Central memory CD4-positive, alpha-beta T cell (primary cell): ENCODE measurements at places on chromosomes 12 and 14.
A peak's percentile ranks its signal among the peaks of the same experiment; 100 is the strongest.

- no peak for DNase-seq
Measured at GRCh38 chr14:53885136-53885640, 71.4 kb downstream of the BMP4 start.

DNA sequence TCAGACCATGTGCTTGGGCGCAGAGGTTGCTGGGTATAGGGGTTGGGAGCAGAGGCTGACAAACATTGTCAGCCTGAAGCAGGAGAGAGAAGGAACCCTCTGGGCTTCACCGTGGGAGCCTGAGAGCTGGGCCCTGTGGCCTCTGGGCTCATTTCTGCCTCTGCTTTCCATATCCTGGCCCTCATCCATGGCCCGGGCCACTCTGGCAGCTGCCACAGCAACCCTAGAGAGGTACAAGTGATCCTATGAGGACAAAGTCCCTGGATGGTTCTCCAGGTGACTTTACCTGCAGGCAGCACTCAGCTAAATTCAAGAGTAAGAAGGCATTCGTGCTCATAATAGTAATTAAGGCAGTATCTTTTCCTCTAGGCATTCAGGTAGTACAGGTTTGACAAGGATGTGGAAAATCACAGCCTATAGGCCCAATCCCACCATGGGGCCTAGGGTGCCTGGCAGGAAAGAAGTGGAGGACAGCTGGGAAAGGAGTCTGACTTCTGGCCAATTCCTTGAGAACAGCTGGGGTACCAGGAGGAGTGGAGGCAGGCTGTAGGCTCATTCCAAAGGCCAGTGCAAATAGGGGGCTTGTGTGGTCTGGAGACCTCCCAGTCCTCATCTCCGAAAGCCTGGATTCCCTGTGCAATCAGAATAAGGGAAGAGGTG lies 3.6 kb upstream of the TTC7B start:
- DNase-seq, result no peak

DNA sequence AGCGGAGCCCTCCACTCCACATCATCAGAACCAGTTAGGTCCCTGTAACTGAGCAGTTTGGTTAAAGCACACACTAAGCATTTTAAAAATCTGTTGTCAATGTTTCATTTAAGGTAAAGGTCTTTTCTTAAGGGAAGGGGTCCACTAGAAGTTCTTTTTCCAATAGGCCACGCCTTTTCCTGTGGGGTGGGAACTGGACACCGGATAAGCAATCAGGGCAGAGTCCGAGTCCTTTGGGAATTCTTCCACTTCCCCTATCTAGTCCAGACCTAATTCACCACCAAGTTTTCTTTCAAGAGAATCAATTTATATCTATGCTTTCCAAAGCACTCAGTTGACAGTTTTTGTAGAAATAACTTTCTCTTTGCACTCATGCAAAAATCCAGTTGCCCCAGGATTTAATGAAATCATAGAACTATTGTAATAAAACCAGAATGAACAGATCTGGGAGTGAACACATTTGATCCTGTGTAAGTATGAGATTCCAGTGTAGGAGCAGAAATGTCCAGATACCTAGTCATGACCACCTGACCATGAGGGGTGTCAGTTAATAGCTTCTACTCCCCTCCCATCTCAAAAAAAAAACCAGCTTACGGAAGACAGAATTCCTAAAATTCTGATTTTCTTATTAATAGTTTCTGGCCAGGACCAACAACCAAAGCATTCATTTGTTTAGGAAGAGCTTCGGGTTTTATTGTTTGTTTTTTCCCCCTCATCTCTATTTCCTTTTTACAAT lies 11.7 kb downstream of the VPS37B start:
- no peak for DNase-seq

DNA sequence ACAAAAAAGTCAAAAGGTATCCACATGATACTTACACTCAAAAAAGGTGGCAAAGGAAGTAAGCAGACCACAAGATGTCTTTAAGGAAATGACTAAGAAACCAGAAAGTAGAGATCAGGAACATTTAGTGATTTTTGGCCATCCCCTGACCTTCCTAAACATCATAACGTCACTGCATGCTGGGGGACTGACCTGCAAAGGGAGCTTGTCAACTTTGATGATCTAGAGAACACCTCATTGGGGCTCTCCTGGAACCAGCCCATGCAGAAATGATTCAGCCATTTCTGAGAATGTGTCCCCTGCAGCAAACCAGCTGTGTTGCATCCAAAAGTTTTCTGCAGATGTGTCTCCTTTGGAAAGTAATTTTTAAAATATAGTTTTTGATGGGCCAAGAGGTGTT lies 152.2 kb upstream of the RASSF8 start:
- no peak for DNase-seq

GRCh38 chr12:56129206-56129941 lies 1.3 kb downstream of the ESYT1 start:
- DNase-seq, result peak; percentile 73

- no peak for DNase-seq
Measured at GRCh38 chr12:76871082-76871481, 7.7 kb downstream of the CSRP2 start.

- DNase-seq, result no peak
Measured at GRCh38 chr12:38903596-38903995, 1.8 kb downstream of the CPNE8 start.

GRCh38 chr12:114555451-114555850 lies 128.5 kb downstream of the TBX3 start:
- no peak for DNase-seq

GRCh38 chr12:54970741-54971140 lies 13.8 kb downstream of the TESPA1 start:
- DNase-seq, result no peak

DNA sequence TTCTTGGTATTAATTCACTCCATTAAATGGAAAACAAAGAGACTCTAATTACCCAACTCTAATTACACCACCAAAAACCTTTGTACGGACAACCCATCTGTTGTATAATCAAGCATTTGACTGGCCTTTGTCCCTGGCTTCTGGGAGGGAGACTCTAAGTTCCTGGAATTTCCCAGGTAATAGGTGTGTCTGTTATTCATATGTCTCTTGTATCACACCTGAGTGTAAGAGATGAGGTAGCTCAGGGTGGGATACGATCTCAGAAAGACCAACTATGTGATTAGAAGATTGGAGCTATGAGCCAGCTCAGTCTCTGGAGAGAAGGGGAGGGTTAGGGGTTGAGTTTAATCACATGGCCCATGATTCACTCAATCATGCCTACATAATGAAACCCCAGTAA lies 94.7 kb upstream of the PLXNC1 start:
- DNase-seq, result no peak

DNA sequence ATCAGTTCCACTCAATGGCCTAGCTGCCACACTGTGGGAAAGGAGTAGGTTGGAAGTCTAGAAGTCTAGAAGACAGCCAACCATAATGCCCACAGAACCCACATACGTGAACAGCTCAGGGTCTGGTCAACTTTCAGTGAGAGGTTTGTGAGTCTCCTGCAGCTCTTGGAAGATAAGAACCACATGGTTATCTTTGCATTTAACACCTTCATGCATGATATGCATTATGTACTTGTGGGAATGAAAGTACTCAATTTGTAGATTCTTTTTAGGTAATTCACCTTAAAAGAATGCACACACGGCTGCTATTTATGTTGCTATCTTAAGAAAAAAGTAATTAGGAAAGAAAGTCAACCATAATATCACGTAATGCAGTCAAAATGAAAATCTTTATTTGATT lies 126.7 kb downstream of the ESRRB start:
- no peak for DNase-seq

DNA sequence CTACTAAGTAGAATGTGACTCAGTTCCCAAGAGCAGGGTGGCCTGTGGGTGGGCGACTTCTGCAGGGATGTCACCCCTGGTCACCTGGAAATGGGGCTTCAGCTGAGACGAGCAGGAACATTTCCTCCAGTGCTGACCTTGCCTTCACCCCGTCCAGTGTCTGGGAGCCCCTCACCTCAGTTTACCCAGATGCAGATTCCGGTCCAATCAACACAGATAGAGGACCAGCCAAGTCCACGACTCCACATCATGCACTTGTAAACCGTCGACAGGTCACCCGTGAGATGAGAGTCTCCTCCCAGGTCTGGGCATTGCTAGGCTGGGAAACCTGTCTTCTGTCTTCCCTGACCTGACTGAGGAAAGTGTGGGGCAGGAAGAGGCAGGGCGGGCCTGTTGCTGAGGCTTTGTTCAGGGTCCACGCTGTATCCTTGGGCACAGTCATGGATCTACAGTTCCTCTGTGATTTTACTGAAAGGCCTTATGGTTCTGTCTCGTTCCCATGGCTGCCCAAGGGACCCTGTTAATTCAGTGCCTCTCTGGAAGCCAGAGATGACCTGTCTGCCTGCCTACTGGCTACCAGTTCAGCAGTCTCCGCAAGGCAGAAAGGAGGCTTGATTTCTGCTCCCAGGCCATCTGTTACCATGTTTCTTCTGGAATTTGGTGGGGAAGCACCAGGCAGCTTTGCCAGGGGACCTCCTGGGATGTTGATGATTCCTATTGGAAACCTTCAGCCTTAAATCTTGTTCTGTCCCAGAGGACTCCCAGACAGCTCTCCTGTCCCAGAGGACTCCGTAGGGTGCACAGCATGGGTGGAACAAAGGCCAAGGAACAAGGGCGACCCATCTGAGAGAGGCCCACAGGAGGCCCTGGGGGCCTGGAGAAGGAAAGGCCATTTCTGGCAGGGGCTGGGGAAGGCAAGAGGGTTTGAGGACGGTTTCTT lies 288.5 kb upstream of the RTL1 start:
- no peak for DNase-seq

GRCh38 chr12:76537923-76538322 lies 21.6 kb downstream of the OSBPL8 start:
- no peak for DNase-seq

DNA sequence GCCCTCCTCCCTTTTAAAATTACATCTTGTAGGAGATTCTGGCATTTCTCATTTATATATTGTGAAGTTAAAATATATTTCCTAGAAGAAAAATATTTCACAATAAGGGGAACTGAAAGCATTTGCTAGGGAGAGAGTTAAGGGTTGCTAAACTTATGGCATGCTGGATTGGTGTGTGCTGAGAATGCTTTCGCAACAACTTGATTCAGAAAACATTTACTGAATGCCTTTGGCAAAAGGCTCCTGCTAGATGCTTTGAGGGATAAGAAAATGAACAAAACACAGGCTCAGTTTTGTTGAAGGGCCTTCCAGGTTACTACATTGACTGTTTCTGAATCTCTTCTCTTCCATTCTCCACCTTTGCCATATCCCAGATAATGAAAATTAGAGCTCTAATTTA lies 67.5 kb downstream of the DIP2B start:
- no peak for DNase-seq

DNA sequence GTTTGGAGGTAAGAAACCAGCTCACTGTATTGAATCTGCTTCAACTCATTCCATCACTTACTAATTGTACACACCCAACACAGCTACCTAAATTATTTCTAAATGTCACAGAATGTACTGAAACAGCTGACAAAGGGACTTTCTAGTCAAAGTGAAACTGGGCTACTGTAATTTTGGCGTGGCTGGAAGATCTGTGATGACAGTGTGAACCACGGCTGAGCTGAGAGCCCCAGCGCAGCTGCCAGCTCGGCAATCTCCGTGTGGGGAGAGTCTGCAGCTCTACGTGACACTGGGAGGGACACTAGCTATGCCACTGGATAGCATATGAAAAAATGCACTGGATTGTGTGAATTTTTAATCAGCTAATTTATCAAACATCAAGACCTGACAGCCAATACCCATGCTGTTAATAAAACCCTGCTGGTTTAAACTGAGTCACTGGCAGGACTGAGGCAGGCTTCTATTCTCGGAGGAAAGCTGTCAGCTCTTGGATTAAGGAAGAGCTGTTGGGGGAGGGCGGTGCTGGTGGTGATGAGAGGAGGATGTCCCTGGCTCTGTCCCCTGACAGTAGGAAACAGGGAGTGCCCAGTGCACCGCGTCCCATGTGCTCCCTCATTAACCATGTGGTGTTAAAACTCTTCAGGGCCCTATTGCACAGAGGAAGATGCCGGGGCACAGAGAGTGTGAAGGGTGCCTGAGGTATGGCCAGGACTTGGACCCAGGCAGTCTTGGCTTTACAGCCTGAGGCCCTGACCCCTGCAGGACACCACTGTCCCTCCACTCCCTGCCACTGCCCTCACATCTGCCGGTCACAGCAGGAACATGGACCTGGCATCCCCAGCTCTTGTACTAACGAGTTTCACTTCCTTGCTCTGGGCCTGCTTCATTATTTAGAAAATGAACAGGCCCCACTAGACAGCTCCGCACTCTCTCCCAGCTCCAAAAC lies 13.3 kb downstream of the SLC15A4 start:
- no peak for DNase-seq

GRCh38 chr12:30243426-30243825 lies 452.2 kb downstream of the IPO8 start:
- DNase-seq, result no peak

GRCh38 chr14:106204063-106204462 lies 677.7 kb downstream of the TMEM121 start:
- DNase-seq, result no peak

DNA sequence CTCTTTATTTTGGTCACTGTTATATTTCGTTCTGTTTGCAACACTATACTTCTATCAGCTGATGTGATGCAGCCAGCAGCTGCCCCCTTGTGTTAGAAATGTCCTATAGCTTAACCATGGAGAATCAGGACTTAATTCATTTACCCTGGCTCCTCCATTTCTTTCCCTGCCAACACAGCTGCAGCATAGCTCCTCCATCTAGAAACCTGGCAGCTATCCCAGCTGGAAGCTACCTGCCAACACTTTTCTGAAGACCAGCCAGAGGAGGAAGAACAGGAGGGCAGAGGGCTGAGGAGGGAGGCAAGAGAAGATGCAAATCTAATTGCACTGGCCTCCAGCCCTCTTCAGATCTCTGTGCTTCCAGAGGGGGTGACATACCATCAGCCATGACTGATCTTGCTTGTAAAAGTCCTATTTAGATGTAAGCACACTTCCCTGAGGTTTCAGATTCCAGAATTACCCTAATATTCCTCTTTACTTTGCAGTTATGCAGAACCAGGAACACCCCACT lies 156.8 kb upstream of the TMEM260 start:
- peak; percentile 17 for DNase-seq

DNA sequence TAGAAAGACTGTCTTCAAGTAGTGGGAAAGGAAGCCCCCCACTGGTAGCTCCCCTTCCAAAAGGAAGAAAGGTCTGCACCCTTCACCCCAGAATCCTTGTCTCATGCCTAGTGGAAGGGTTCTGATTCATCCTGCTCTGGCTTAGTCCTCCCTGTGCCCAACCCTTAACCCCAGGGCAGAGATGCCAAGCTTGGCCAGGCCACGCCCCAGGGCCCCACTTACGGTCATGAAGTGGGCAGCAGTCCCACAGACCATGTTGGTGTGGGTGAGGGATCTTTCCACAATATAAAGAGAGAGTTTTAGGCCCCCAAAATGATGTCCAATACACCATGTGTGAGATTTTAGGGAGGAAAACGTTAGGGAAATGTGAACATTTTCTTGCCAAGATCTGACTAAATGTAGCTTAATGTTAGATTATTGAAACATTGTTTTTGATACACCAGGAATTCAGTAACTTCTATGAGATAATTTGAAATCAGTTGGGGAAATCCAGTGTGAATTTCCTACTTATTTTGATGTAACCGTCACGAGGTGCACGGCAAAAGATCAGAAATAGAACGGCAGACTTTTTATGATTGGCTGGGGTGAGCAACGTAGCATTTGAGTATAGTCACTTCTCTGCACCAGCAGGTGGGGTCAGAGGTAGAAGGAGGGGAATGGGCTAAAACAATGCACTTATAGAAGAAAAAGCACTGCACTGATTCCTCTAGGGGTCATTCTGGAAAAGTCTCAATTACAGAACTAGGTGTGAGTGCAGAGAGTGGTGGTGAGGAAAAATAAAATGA lies 8.2 kb upstream of the SSPN start:
- no peak for DNase-seq

- peak; percentile 54 for DNase-seq
Measured at GRCh38 chr14:105537580-105538474, 11.4 kb downstream of the TMEM121 start.
